Naive thymus-derived CD8-positive, alpha-beta T cell (primary cell): ENCODE measurements at places on chromosomes 11 and 22. TPM values are rescaled to one million over a fixed set of nuclear protein-coding genes. Genes with fewer than 3 reads are reported as not detected.

GRCh38 chr11:102320679-102321078 lies 3.4 kb downstream of the BIRC3 start:
- peaks cover 25% of the 10 kb centered on the region for H3K36me3 ChIP-seq
- peak overlapping the region; percentile 88 for H3K4me3 ChIP-seq
- no peaks in the 10 kb centered on the region for H3K27me3 ChIP-seq
- H3K4me1 ChIP-seq = peaks cover 66% of the 10 kb centered on the region
- DNase-seq = no peak
- H3K27ac ChIP-seq = peak overlapping the region; percentile 97

DNA sequence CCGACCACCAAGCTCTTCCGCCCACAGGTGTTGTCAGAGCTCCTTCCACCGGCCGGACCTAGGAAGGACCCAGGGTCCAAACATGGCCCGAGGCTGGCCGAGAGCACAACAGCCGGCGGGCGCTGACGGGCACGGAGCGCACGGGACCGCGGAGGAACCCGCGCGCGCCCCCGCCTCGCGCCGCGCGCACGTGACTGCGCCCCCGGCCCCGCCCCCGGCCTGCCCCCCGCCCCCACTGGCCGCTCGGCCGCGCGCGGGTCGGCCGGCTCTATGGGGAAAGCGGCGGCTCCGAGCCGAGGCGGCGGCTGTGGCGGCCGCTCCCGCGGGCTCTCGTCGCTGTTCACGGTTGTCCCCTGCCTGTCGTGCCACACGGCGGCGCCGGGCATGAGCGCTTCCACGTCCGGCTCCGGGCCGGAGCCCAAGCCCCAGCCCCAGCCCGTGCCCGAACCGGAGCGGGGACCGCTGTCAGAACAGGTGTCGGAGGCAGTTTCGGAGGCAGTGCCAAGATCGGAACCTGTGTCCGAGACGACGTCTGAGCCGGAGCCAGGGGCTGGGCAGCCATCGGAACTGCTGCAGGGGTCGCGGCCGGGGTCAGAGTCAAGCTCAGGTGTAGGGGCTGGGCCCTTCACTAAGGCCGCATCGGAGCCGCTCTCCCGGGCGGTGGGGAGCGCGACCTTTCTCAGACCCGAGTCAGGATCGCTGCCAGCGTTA lies at the start of gene OSBP2:
Gene OSBP2 (plus strand): TSS at position 235 of the 711 bp plus-strand sequence. CDS start 36 bp downstream, at position 271.
- no peaks in the 10 kb centered on the region for H3K36me3 ChIP-seq
- H3K27me3 ChIP-seq = no peaks in the 10 kb centered on the region
- H3K4me1 ChIP-seq = peaks cover 5% of the 10 kb centered on the region

AAMDC gene
- 6.4 TPM for total RNA-seq

DNA sequence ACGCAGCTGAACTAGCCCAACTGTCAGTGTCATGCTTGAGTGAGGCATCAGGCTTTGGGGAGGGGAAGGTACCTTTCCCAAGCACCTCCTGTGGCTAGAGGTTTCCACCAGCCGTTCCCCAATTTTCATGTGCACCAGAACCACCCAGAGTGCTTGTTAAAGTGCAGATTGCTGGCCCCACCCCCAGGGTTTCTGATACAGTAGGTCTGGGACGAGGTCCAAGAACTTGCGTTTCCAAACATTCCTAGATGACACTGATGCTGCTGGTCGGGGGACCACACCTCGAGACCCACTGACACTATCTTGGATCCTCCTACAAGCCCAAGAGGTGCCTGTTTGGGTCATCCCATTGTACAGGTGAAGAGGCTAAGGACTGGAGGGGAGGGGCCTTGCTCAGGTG lies 59.8 kb downstream of the PDE2A start:
- no peak overlapping the region for H3K4me3 ChIP-seq
- no peak for DNase-seq

- peak; percentile 71 for DNase-seq
- peak overlapping the region; percentile 75 for H3K4me3 ChIP-seq
- H3K27ac ChIP-seq = peak overlapping the region; percentile 39
- no peaks in the 10 kb centered on the region for H3K27me3 ChIP-seq
- peaks cover 41% of the 10 kb centered on the region for H3K4me1 ChIP-seq
- no peaks in the 10 kb centered on the region for H3K36me3 ChIP-seq
These were observed 106.8 kb downstream of the ABTB2 start for GRCh38 chr11:34250732-34251588.

- no peaks in the 10 kb centered on the region for H3K36me3 ChIP-seq
- DNase-seq = no peak
- peaks cover 8% of the 10 kb centered on the region for H3K27me3 ChIP-seq
These were observed 7.5 kb upstream of the MICAL3 start for GRCh38 chr22:18031695-18032454.

GRCh38 chr22:43343670-43344519 lies 723 bp upstream of the SCUBE1 start:
- H3K27ac ChIP-seq = no peak overlapping the region
- peaks cover 37% of the 10 kb centered on the region for H3K27me3 ChIP-seq
- H3K4me1 ChIP-seq = peaks cover 7% of the 10 kb centered on the region
- H3K36me3 ChIP-seq = no peaks in the 10 kb centered on the region
- no peak for DNase-seq

DNA sequence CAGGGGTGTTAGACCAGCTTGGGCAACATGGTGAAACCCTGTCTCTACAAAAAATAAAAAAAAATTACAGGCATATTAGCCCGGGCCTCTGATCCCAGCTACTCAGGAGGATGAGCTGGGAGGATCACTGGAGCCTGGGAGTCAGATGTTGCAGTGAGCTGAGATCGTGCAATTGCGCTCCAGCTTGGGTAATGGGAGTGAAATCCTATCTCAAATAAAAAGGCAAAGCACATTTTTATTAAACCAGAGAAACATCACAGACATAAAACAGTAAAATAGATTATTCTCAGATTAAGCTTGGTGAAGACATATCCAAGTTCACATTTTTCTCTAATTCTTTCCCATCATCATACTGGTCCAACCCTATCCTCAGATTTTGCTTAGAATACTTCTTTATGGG lies 30.1 kb upstream of the XBP1 start:
- no peak overlapping the region for H3K27ac ChIP-seq
- no peaks in the 10 kb centered on the region for H3K27me3 ChIP-seq
- H3K4me3 ChIP-seq = no peak overlapping the region
- peaks cover 30% of the 10 kb centered on the region for H3K4me1 ChIP-seq

DNA sequence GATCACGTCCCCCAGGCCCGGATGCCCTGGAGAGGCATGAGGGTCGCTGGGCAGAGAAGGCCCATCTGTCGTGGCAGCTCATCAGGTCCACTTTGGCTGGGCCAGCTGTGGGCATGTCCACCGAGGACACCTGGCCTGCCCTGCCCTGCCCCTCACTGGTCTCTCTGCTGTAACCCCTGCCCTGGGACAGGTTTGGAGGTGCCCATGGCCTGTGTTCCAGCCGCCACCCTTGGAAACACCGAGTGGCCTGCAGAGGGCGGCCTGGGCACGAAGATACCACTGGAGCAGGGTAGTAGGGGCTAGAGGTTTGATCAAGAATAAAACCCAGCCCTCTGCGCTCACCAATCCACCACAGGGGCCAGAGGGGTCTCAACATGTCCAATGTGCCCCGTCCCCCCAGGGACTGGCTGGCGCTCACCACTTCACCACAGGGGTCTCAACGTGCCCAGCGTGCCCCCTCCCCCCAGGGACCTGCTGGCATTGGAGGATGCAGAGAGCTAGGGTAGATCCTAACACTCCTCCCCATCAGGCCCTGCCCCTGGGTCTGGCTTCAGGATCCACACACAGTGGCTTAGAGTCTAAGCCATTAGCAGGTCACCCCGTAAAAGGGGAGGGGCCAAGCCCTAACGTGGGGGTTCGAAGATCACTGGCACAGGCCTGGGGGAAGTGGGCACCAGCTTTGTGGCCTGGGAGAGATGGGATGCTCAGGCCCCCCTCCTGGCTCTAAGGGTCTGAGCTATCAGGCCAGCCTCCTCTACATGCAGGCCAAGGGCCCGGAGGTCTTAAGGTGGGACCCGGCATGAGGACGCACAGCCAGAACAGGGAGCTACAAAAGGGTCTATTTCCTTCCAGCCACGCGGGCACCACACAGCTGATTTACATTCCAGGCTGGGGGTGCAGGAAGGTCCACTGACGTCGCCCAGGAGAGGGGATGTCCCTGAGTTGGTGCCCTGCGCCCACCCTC lies 1.3 kb upstream of the HDAC10 start:
- no peaks in the 10 kb centered on the region for H3K4me1 ChIP-seq
- peak overlapping the region; percentile 70 for H3K4me3 ChIP-seq
- peaks cover 4% of the 10 kb centered on the region for H3K36me3 ChIP-seq
- H3K27me3 ChIP-seq = no peaks in the 10 kb centered on the region
- peak; percentile 57 for DNase-seq

SLC22A8 gene
- not detected for total RNA-seq

GRCh38 chr22:23675502-23676415 lies 15.1 kb upstream of the RGL4 start:
- DNase-seq = no peak
- H3K4me3 ChIP-seq = no peak overlapping the region
- H3K27me3 ChIP-seq = no peaks in the 10 kb centered on the region
- peaks cover 17% of the 10 kb centered on the region for H3K4me1 ChIP-seq
- H3K27ac ChIP-seq = no peak overlapping the region

- H3K27ac ChIP-seq = no peak overlapping the region
- H3K4me1 ChIP-seq = peaks cover 5% of the 10 kb centered on the region
- no peaks in the 10 kb centered on the region for H3K27me3 ChIP-seq
- no peak overlapping the region for H3K4me3 ChIP-seq
- DNase-seq = no peak
These were observed 27.2 kb downstream of the TTC12 start for GRCh38 chr11:113341388-113342165.

DNA sequence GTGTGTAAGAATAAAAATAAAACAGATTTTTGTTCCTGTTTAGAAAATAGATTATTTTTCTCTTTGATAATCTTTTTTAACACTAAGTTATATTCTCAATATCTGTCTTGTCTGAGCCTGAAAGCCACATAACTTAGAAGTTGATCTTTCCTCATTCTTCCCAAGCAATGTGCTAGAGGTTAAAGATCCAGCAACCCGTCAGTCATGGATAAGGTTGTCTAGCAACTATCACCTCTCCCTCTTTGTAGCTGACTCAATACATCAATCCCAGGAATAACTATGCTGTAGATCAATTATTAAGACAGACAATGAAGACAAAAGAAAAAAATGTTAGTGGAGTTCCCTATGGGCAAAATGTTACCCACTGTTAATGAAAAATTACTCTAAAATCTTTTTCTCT lies 813.1 kb upstream of the CCDC179 start:
- no peaks in the 10 kb centered on the region for H3K4me1 ChIP-seq
- no peak overlapping the region for H3K4me3 ChIP-seq
- no peaks in the 10 kb centered on the region for H3K27me3 ChIP-seq

TEX12 gene
- not detected for total RNA-seq

DDI1 gene
- not detected for total RNA-seq

GRCh38 chr22:32622004-32622743 lies 147.6 kb downstream of the FBXO7 start:
- no peak overlapping the region for H3K4me3 ChIP-seq
- no peaks in the 10 kb centered on the region for H3K36me3 ChIP-seq
- peaks cover 3% of the 10 kb centered on the region for H3K4me1 ChIP-seq

DNA sequence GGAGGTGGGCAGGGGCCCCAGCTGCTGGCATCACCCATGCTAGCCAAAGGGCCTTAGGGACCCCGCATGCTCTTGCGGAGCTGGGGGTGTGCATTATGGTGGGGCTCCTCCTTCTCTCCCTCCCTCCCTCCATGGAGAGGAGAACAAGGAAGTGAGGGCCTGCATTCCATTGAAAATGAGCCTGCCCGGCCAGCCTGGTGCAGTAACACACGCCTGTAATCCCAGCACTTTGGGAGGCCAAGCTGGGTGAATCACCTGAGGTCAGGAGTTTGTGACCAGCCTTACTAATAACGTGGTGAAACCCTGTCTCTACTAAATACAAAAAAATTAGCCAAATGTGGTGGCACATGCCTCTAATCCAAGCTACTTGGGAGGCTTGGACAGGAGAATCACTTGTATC lies 22.4 kb downstream of the SNAP29 start:
- no peak overlapping the region for H3K27ac ChIP-seq
- DNase-seq = no peak
- no peaks in the 10 kb centered on the region for H3K27me3 ChIP-seq
- H3K4me1 ChIP-seq = no peaks in the 10 kb centered on the region
- no peaks in the 10 kb centered on the region for H3K36me3 ChIP-seq
- no peak overlapping the region for H3K4me3 ChIP-seq

GRCh38 chr22:39675947-39676346 lies 105.4 kb downstream of the CACNA1I start:
- H3K27me3 ChIP-seq = no peaks in the 10 kb centered on the region
- H3K36me3 ChIP-seq = peaks cover 22% of the 10 kb centered on the region
- no peaks in the 10 kb centered on the region for H3K4me1 ChIP-seq

GRCh38 chr11:61045271-61045670 lies 57.0 kb upstream of the CD5 start:
- peak overlapping the region; percentile 3 for H3K27ac ChIP-seq
- no peaks in the 10 kb centered on the region for H3K27me3 ChIP-seq
- no peak for DNase-seq
- no peaks in the 10 kb centered on the region for H3K36me3 ChIP-seq
- H3K4me3 ChIP-seq = no peak overlapping the region

DNA sequence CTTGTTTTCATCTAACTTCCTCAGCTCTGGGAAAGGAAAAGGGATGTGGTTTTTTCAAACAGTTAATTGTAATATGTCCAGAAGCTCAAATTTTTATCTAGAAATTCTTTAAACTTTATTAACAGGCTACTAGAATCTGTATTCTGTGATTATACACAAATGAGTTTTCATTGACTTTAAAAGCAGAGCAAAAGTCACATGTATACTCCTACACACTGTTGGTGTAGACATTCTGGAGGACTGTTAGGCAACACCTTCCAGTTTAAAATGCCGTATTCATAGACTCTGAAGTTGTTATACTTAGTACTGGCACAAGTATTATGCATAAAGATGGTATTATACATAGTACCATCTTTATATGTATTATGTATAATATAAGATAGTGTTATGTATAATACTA lies 64.9 kb downstream of the SPECC1L start:
- H3K27ac ChIP-seq = no peak overlapping the region
- DNase-seq = no peak
- H3K4me1 ChIP-seq = peaks cover 11% of the 10 kb centered on the region
- H3K36me3 ChIP-seq = peaks cover 33% of the 10 kb centered on the region
- no peak overlapping the region for H3K4me3 ChIP-seq

- peaks cover 5% of the 10 kb centered on the region for H3K36me3 ChIP-seq
- no peak for DNase-seq
- no peak overlapping the region for H3K27ac ChIP-seq
These were observed 11.6 kb downstream of the JAML start for GRCh38 chr11:118213201-118213600.

OR8G1 gene
- not detected for total RNA-seq

- no peaks in the 10 kb centered on the region for H3K36me3 ChIP-seq
- peaks cover 9% of the 10 kb centered on the region for H3K4me1 ChIP-seq
- DNase-seq = no peak
- peaks cover 4% of the 10 kb centered on the region for H3K27me3 ChIP-seq
These were observed 17.3 kb upstream of the EIF3D start for GRCh38 chr22:36546092-36546804.

RIN1 gene
- 8.0 TPM for total RNA-seq

OR8G5 gene
- not detected for total RNA-seq

LUZP2 gene
- total RNA-seq = not detected

SAA2 gene
- total RNA-seq = not detected

- peak overlapping the region; percentile 66 for H3K4me3 ChIP-seq
- peaks cover 32% of the 10 kb centered on the region for H3K4me1 ChIP-seq
- peaks cover 2% of the 10 kb centered on the region for H3K36me3 ChIP-seq
- H3K27ac ChIP-seq = peak overlapping the region; percentile 88
- peak; percentile 38 for DNase-seq
These were observed 36.7 kb upstream of the PLET1 start for GRCh38 chr11:112297248-112297866.

C11orf91 gene
- total RNA-seq = not detected
